ENCODE measurements at places on chromosomes 11 and 22.

GRCh38 chr11:121421149-121421901 lies 30.8 kb upstream of the SORL1 start:
- DNase-seq: no peak

GRCh38 chr11:83744620-83745192 lies 458.5 kb upstream of the CCDC90B start:
- no peak for DNase-seq

DNA sequence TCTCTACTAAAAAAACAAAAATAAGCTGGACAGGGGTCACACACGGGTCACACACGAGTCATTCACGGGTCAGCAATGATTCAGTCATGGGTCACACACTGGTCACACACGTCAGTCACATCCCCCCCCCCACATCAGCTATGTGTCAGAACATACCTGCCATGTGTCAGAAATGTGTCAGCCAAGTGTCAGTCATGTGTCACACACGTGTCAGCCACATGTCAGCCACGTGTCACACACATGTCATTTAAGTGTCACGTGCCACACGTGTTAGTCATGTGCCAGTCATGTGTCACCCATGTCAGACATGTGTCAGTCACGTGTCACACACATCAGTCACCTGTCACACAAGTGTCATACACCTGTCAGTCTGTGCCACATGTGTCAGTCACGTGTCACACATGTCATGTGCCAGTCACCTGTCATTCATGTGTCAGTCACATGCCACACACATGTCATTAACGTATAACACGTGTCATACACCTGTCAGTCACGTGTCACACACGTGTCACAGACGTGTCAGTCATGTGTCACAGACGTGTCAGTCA lies 28.7 kb upstream of the MMP20 start:
- DNase-seq: peak; percentile 12

GRCh38 chr22:44738347-44738715 lies 14.0 kb upstream of the ARHGAP8 start:
- DNase-seq: no peak

DNA sequence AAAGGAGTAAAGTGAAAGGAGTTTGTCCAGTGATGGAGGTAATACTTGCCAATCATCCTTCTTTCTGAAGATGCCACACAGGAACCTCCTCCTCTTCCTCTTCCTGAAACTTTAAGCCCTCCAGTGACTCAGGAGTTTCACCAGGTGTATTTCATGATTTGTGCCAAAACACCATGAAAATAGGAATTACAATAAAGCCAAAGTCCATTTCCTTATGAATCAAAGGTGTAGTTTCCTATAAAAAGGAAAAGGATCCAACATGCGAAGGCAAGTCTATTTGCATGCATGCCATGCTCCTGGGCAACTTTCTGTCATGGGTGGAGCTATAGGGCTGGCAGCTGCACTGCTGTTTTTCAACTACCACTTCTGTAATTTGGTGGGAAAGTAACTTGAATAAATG lies 9.8 kb upstream of the POU2AF1 start:
- DNase-seq: no peak

- no peak for DNase-seq
Observed at GRCh38 chr11:65558930-65559509, 861 bp upstream of the LTBP3 start.

DNA sequence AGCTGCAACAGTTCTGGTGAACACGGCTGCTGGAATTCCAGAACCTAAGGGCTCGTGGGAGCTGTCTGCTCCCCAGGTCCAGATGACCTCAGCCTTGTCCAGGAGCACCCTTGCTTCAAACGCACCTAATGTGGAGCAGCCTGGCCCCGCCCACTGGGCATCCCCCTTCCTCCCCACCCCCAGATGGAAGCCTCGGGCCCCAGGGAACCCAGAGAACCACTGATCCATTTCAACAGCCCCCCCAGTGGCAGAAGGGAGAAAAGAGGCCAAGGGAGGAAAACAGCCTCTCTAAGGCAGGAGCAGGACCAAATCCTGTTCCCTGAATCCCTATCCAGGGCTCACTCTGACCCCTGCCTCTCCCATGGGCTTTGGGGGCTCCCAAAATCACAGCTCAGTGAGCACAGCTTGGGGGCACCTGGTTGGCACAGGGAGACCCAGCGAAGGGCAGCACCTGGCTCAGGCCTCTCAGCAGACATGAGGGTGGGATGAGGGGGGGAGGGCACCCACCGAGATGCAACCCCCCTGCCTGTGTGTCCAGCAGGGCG lies 1.2 kb downstream of the CYTH4 start:
- peak; percentile 74 for DNase-seq

DNA sequence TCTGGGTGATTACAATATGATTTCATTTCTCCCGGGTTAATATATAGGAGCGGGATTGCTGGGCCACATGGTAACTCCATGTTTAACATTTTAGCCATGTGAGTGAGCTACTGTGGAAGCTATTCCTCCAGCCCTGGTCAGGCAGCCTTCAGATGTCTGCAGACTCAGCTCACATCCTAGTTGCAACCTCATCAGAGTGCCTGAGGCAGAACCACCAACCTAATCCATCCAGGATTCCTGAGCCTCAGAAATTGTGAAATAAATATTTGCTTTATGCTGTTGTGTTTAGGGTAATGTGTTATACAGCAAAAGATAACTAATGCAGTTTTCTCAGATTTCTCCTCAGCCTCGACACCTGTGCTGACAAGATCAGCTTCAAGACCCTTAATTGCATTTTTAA lies 676.8 kb downstream of the OPCML start:
- DNase-seq: no peak

GRCh38 chr11:33551051-33551450 lies 149.6 kb downstream of the C11orf91 start:
- no peak for DNase-seq

DNA sequence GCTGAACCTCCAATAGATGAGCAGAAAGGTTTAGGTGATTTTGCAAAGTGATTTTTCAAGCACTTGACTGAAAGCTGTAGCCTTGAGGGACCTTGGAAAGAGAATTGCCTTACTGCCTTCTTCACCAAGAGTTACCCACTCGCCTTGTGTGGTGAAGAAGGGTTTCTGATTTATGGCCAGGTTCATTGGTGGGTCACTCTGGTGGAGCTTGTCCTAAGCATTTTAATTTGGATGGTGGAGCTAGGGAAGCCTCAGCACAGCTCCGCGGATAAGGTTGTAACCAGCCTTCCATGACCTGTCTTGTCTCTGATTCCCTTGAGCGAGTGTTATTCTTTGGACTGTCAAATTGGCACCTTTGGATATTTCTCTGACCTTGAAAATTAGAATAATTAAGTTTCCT lies 226.4 kb downstream of the FAT3 start:
- no peak for DNase-seq

- DNase-seq: no peak
Observed at GRCh38 chr11:778976-779954, 2.0 kb upstream of the GATD1 start.

DNA sequence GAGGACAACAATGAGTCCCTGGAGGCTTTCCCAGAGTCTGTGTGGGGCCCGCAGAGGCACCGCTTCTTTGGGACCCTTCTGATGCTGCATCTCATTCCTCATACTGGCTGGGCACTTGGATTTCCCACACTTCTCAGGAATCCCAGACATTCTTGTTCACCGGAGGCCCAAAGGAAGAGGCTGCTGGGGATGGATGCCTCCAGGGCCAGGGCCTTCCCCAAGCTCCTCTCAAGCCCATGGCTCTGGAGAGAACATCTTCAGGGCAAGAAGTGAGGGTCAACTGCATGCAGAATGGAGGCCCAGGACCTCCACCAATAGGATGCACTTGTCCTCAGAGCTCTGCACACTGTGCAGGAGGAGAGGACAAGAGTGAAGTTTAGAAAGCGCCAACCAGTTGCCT lies 34.6 kb downstream of the DKK3 start:
- no peak for DNase-seq

GRCh38 chr11:61531044-61531443 lies 22.5 kb downstream of the LRRC10B start:
- no peak for DNase-seq

DNA sequence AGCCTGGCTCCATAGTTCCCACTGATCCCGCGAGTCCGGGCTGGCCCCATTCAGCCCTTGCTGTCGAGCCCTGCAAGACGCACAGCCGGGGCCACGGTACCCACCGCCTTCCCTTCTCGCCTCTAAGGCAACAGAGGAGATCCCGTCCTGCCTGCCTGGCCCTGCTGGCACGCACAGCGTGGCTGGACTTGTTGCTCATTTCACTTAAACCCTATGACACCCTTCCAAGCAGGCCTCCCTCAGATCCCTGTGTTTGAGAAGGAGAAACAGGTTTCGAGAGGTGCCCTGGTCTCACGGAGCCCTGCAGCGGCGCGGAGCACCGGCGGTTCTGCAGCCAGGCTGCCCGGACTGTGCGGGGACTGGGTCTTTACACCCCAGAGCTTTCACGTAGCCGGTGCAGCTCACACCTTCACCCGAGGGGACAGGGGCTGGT lies 1048.4 kb downstream of the BRD1 start:
- DNase-seq: no peak

DNA sequence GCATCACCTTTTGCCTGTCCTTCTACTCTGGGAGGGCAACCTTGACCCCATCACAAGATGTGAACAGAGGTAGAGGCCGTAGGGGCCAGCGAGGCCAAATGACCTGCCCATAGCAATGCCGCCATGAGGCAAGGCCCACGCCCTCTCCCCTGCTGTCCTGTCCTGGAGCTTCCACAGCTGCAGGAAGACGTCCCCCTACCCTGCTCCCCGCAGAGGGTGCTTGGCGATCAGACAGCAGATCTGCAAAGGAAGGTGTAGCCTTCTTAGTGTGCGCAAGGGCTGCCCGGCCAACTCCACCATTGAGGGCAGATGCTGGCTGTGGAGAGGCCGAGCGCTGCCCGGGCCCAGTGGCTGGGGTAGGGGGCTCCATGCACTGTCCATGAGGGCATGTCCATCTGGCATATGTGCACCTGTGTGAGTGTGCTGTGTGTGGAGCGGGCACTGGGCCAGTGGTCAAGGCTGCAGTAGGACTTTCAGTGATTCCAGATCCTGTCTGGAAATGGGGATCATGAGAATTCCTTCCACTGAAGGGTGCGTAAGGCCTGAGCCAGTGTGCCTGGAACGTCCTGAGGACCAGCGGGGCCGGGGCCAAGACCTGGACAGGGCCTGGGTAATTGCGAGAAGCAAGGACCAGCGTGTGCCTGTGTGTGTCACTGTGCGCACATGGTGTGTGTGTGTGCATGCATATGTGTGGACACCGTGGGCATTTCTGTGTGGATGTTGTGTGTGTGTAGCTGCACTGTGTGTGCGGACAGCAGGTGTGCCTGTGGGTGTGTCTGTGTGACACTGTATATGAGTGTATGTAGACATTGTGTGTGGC lies 11.0 kb downstream of the TRPM5 start:
- no peak for DNase-seq

DNA sequence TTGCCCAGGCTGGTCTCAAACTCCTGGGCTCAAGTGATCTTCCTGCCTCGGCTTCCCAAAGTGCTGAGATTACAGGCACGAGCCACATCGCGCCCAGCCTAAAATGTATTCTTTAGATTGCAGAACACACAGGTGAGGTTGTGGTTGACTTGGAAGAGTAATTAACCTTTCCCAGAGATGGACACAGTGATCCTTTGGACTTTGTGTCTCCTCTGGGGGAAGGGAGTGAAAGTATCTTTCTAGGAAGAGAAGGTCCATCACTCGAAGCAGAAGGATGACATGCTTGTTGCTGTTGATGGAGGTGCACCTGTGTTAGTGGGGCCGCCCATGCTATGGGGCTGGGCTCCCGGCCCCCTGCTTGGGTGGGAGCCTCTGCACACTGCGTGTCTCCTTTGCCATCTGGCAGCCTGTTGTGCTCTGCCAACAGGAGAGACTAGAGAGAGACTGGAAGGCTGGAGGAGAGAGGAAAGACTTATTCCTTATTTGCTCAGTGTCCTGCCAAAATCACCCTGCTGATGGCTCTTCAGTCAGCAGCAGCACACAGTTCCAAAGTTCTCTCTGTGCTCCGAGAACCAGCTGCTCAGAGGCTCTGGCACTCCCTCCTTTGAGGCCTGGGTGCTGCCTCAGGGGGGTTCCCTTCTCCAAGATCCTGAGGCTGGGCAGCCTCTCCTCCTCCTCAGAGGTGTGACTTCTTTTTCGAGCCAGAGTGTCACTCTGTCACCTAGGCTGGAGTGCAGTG lies 33.1 kb upstream of the CYB5R3 start:
- DNase-seq: no peak

DNA sequence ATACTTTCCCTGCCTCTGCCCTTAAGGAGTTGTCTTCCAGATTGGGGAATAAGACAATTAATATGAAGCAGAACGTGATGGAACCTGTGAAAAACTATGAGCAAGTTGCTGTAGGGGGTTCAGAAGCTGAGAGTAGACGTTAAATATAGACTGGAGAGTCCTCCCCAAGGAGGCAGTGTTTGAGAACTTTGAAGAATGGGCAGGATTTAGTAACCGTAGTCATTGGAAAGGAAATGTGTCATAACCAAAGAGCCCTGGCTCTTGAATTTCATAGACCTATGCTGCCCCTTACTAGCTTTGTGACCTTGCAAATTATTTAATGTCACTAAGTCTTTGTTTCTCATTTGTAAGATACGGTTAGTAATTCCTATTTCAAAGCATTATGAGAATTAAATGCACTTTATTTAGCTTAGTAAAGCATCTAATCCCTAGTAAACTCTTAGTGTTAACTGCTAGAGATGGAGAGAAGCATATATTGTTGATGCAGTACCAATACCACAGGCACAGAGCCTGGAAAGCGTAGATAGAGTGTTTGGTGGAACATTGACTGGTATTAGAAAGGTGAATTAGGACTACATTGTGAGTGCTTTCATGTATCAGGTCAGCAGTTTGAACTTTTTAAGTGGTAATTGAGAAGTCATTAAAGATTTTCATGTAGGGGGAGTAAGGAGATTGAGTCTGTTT lies 54.1 kb downstream of the MCAM start:
- peak; percentile 14 for DNase-seq

DNA sequence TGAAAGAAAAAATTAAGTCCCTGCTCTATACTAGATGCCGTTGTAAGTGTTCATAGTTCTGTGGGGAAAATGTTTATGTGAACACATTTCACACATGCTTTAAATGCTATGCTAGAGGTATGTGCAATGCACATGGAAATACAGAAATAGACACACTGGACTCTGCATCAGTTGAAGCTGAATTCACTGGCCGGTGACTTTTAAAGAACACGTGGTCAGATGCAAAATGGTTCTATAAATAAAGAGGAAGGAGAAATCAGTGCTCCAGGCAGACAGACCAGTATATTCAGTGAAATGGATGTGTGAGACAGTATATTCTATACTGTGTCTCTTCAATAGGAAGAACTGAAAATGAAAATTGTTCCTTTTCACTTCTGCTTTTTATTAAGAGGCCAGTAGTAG lies 29.9 kb downstream of the TRPC6 start:
- DNase-seq: no peak

- no peak for DNase-seq
Observed at GRCh38 chr11:35919244-35919643, 24.6 kb upstream of the LDLRAD3 start.

GRCh38 chr11:107123022-107123421 lies 104.7 kb upstream of the GUCY1A2 start:
- DNase-seq: no peak

GRCh38 chr22:27679693-27680488 lies 121.7 kb downstream of the MN1 start:
- DNase-seq: no peak

Data from CD4-positive, alpha-beta T cell (primary cell).